Spleen (tissue), 13 donors: ENCODE measurements at places on chromosomes 4 and X. TPM values are rescaled to one million over a fixed set of nuclear protein-coding genes. Genes with fewer than 3 reads are reported as not detected.

The XAGE1A gene
- total RNA-seq: not detected

The PABPC1L2B gene
- total RNA-seq: 0.20 TPM

The DDIT4L gene
- 1.6 TPM for total RNA-seq

The CT55 gene
- not detected for total RNA-seq

GRCh38 chr4:134747108-134747805 is 545.7 kb upstream of the PABPC4L start:
- no peak overlapping the region for H3K4me3 ChIP-seq
- H3K27ac ChIP-seq: no peak overlapping the region
- DNase-seq: no peak

- H3K4me1 ChIP-seq: no peaks in the 10 kb centered on the region
- H3K27ac ChIP-seq: no peak overlapping the region
- no peak overlapping the region for H3K4me3 ChIP-seq
- DNase-seq: no peak
- no peaks in the 10 kb centered on the region for H3K36me3 ChIP-seq
These were observed 140.6 kb downstream of the GPM6A start for GRCh38 chr4:175671491-175671934.

- H3K27me3 ChIP-seq: no peaks in the 10 kb centered on the region
- DNase-seq: no peak
- H3K4me1 ChIP-seq: peaks cover 67% of the 10 kb centered on the region
- H3K36me3 ChIP-seq: no peaks in the 10 kb centered on the region
- peak overlapping the region; percentile 78 for H3K27ac ChIP-seq
These were observed 72.2 kb upstream of the STOX2 start for GRCh38 chr4:183832776-183833450.

DNA sequence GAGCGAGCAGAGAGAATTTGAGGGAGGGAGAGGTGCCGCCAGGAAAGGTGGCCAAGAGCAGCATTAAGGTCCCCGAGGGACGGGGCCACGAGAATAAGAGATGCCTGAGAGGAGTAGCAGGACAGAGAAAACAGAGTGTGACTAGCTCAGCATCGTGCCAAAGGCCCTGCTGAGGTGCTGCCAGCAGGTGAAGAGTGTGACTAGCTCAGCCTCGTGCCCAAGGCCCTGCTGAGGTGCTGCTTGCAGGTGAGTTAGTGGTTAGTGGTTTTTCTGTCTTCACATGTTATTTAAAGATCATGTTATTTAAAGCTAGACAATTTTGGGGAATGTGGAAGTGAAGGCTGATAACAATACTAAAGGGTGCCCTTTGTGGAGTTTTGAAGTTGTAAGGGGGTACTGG is 464.5 kb upstream of the FAT1 start:
- no peak for DNase-seq
- H3K27ac ChIP-seq: no peak overlapping the region
- no peaks in the 10 kb centered on the region for H3K36me3 ChIP-seq
- H3K4me3 ChIP-seq: no peak overlapping the region
- no peaks in the 10 kb centered on the region for H3K27me3 ChIP-seq

DNA sequence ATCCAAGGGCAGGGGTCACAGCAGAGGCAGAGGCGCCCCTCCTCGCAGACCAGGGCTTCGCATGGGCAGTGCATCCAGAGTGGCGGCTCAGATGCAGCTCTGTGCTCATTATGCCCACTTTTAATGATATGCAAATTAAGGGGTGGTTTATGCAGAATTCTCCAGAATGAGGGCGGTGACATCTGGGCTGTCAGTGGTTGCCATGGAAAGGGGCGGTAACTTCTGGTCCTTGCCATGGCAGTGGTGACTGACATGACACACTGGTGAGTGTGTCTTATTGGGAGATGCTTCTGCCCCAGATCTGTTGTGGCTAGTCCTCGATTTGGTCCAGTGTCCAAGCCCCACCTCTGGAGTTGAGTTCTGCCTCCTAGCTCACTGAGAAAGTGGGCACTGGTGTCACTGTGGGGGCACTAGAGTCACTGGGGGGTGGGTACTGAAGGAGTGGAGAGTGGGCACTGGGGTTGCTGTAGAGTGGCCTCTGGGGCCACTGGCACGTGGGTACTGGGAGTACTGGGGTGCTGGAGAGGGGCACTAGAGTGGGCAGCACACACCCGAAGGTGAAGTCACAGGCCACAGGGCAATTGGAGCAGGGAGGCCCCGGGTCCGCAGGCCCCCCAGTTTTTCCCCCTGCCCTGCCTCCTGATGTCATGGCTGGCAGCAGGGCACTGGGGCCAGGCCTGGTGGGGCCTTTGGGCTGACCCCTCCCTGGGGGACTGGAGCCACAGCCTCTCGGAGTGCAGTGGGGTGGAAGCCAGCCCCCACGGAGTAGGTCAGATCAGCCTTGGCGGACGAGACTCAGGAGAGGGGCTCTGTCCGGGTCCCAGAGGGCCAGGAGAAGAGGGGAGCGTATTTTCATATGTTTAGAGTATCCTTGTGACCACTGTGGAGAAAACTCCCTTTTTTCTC is 98.6 kb upstream of the NKX1-1 start:
- no peaks in the 10 kb centered on the region for H3K4me1 ChIP-seq
- no peaks in the 10 kb centered on the region for H3K36me3 ChIP-seq

DNA sequence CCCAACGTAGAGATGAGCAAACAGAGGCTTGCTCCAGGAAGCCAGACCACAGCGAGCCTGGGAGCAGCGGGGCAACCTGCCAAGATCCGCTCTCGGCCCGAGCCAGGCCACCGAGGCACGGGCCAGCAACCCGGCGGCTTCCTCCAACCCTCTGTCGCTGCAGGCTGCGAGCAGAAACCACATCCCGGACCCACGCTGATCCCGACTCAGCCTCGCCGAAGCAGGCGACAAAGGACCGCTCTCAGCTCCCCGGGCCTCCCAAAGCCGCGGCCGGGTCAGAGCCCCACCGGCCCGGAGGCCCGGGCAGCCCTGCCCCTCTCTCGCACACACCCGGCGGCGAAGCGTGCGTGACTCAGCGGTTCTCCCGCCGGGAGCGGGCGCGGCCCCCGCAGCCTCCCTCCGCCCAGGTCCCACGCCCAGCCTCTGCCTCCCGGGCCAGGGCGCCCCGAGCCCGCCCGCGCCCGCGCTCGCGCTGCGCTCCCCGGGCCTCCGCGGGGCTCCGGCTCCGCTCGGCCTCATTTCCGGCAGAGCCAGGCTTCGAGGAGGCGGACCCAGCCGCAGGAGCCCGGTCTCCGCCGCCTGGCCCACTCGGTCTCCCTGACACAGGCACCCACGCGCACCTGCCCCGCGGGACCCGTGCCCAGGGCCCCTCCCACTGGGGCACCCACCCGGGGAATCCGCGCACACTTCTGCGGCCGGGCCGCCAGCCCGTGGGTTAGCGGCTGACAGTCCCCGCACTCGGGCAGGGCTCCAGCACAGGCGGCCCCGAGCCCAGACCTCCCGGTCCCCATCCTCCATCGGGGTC is 1.7 kb downstream of the PPP2R2C start:
- peaks cover 18% of the 10 kb centered on the region for H3K27me3 ChIP-seq
- H3K27ac ChIP-seq: no peak overlapping the region
- peaks cover 16% of the 10 kb centered on the region for H3K4me1 ChIP-seq
- peak overlapping the region; percentile 14 for H3K4me3 ChIP-seq
- peak; percentile 62 for DNase-seq
- no peaks in the 10 kb centered on the region for H3K36me3 ChIP-seq

- no peak overlapping the region for H3K4me3 ChIP-seq
- H3K4me1 ChIP-seq: no peaks in the 10 kb centered on the region
- H3K36me3 ChIP-seq: no peaks in the 10 kb centered on the region
These were observed 1554.7 kb upstream of the TENM3 start for GRCh38 chr4:180688480-180688879.

DNA sequence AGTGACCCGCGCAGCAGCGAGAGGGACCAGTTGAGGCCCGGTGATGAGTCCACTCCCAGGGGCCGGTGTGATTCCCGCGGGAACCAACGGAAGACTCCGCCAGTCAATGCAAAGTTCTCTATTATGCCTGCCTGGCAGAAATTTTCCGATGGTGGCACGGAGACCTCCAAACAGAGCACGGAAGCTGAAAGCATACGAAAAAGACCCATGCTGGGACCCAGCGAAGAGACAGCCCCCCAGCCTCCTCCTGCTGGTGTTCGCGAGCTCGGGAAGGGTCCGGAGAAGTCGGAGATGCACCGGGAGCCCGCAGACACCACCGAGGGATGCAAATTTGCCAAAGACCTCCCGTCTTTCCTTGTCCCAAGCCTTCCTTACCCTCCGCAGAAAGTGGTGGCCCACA is 71.7 kb downstream of the AASDH start:
- DNase-seq: no peak
- H3K4me1 ChIP-seq: no peaks in the 10 kb centered on the region
- H3K27ac ChIP-seq: no peak overlapping the region
- H3K4me3 ChIP-seq: no peak overlapping the region
- no peaks in the 10 kb centered on the region for H3K27me3 ChIP-seq

DNA sequence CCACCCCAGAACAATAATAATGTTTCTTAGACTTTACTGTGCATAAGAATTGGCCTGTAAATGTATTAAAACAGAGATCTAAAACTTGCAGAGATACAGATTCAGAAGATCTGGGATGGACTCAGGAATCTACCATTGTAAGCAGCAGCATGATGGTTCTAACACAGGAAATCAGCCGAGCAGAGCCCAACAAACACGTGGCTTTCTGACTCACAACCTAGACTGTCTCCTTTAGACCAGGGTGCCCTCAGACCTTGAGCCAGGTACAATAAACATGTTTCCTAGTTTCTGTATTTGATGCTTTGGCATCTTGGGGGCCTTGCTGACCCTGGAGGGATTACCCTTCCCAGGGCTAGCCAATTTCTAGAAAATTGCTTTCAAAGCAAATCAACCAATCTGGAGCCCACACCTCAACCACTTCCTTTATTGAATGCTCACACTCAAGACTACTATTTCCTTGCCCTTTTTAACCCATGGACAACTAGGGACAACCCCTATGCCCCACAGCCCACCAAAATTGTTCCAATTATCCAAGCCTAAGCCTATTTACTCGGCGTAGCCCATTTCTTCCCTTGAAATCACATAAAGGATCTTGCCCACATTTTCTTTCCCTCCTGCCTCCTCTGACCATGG is 80.5 kb downstream of the TBC1D9 start:
- H3K27me3 ChIP-seq: no peaks in the 10 kb centered on the region
- no peak for DNase-seq
- H3K27ac ChIP-seq: no peak overlapping the region
- no peaks in the 10 kb centered on the region for H3K4me1 ChIP-seq

GRCh38 chr4:56575820-56576429 is 70.3 kb downstream of the ARL9 start:
- no peak overlapping the region for H3K27ac ChIP-seq
- H3K27me3 ChIP-seq: peaks cover 6% of the 10 kb centered on the region
- DNase-seq: no peak
- H3K4me1 ChIP-seq: no peaks in the 10 kb centered on the region
